Mucosa of descending colon (tissue), 3 donors: ENCODE measurements at places on chromosomes 4 and X.

- DNase-seq = no peak
These were observed 31.8 kb downstream of the CSF2RA start for GRCh38 chrX:1300449-1300848.

DNA sequence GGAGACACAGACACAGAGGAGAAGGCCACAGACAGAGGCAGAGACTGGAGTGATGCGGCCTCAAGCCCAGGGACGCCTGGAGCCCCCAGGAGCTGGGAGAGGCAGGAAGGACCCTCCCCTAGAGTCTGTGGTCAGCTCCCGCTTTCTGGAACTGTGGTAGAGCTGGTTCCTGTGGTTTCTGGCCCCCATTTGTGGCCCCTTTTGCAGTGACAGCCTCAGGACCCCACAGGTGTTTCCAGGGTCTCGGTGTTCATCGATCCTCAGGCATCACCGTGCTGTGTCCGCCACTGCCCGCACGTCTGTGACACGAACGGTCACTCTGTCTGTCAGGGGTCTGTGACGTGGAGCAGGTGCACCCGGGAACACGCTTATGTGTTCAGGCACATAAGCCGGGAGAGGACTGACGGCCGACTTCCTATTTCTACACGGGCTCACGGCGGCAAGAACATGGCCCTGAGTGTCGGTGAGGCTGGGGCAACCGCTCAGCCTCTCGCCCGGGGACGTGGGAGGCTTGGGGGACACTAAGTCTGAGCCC, 7.9 kb downstream of the GTPBP6 start:
- DNase-seq = peak; percentile 42

DNA sequence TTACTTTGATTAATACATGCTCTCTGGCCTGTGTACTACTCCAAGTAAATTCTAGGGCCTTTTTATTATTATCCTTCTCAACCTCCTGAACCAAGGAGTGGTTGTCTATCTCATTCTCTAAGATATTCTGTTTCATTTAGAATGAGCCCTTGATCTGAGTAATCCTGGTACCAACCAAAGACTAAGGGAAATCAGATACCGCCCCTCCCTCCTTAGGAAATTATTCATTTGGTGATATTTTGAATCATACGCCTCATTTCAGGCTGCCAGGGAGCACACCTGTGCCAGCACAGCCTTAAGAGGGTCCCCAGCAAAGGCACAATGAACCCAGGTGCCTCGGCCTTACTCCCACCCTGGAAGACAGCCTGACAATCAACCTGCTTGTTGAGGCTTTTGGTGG, 73.2 kb upstream of the STARD8 start:
- no peak for DNase-seq

GRCh38 chrX:44306356-44306755, 37.1 kb downstream of the EFHC2 start:
- DNase-seq = no peak

- no peak for DNase-seq
These were observed 105.1 kb upstream of the CPEB2 start for GRCh38 chr4:14897217-14897616.

DNA sequence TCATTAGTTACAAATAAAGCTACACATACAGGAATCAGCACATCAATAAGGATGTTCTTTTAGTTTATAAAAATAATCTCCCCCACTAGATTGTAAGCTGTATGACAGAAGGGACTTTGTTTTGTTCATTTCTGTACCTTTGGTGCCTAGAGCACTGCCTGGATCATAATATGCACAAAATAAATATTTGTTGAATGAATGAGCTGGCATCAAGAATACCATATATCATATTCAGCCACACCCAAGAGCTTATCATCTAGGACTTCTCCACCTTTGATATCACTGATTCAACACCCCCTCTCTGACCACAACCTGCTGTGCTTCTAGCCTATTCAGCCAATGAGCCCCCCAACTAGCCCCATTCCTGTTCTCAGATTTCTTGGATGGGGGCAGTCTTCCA, 10.6 kb downstream of the SYTL4 start:
- DNase-seq = peak; percentile 9

DNA sequence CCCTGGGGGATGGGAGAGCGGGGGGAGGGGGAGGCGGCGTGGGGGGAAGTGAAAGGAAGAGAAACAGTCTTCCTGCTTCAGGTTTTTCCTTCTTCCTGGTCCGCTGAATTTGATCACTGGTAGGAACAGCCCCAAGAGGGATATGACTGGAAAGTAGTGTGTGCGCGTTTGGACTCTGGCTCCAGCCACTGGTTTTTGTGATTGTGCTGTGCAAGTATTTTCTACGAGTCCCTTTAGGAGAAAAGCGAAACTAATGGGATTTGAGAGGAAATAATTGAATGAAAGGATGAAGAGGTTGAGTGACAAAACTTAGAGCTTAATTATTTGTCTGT, 836 bp downstream of the PRRG1 start:
- no peak for DNase-seq

DNA sequence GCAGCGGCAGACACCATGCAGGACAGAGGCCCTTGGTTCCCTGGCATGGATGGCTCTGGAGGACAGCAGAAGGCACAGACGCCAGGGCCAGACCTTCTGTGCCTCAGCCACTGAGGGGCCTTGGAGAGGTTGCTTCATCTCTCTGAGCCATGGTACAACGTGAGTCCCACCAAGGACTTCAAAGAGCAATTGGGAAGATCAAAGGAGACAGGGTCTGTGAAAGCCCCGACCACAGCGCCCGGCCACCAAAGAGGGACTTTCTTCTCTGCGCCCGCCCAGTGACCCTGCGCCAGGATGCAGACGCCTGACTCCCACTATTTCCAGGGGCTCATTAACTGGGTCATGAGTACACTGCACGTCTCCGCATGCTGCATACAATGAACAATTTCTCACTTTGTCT, 174.0 kb downstream of the AFAP1 start:
- DNase-seq = no peak

DNA sequence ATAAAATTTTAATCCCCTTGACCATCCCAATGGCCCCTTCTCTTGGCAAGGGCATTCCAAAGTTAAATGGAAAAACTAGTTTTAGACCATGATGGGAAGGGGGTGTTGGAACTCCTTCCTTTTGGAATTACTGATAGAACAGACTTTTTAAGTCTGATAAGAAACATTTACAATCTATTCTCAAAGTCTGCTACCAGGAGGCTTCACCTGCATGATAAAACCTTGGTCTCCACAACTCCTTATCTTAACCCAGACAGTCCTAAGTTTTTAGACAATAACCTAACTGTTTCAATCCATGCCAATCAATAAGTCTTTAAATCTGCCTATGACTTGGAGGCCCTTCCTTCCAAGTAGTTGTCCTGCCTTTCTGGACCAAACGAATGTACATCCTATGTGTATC, 63.9 kb upstream of the PGRMC2 start:
- no peak for DNase-seq

GRCh38 chrX:124242131-124242530, 90.3 kb upstream of the TEX13D start:
- no peak for DNase-seq

- no peak for DNase-seq
These were observed 586.1 kb upstream of the PITX2 start for GRCh38 chr4:111208970-111209369.

- DNase-seq = peak; percentile 92
These were observed at the start of gene UGT8 for GRCh38 chr4:114598191-114599121. UGT8 (plus strand) TSS chr4:114598807; CDS start chr4:114622881, 24,074 bp downstream.

DNA sequence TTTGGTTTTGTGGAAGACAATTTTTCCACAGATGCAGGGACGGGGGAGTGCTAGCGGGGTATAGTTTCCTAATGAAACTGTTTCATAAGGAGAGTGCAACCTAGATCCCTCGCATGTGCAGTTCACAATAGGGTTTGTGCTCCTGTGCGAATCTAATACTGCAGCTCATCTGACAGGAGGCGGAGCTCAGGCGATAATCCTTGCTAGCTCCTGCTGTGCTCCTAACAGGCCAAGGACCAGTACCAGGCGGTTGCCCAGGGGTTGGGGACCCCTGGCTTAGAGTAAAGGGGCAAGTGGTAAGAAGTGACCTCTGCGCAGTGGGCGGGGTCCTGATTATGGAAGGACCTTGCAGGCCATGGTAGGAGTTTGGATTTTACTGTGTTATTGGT, 3.8 kb downstream of the SCML1 start:
- peak; percentile 40 for DNase-seq

DNA sequence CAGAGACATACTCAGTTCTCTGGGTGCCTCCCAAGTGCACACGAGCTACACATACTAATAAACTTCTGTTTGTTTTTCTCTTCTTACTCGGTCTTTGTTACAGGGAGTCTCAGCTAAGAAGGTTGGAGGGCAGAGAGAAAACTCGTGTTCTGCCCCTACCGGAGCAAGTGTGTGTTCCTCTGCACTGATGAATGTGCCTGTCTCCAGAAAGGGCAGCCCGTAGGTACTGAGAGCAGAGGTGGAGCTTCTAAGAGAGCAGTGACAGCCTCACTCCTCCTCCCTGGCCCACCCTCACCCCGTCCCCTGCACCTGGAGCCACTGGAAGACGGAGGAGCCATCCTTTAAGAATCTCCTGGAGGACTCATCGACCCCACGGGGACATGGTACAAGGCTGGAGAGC, 67.6 kb downstream of the MTNR1A start:
- no peak for DNase-seq

GRCh38 chrX:45781901-45782553, 581.4 kb upstream of the DIPK2B start:
- no peak for DNase-seq

DNA sequence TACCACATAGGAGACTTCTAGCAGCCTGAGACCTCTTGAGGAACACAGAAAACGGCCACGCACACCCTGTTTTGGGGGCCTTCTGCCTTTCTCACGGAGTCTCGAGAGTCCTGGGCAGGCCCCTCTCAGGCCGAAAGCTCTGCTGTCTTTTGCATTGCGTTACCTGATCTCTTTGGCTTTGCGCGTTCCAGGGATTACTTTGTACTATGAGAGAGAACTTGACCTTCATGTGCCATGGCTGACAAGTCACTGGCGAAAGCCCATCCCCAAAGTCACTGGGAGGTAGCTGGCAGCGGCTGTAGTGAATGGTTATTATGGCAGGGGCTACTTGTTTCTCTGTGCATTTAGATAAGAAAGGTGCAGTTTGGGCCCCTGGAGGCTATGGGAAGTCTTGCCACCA, 8.0 kb upstream of the NAT8L start:
- no peak for DNase-seq
